Mononuclear cell (primary cell): ENCODE measurements at places on chromosomes 4 and X. TPM values are rescaled to one million over a fixed set of nuclear protein-coding genes. Genes with fewer than 3 reads are reported as not detected.

MGAT4D gene
- under 0.01 TPM for total RNA-seq

USP17L27 gene
- total RNA-seq = not detected

YY2 gene
- total RNA-seq = 1.5 TPM

TBC1D25 gene
- total RNA-seq = 10.7 TPM

CCKAR gene
- total RNA-seq = not detected

GASK1B gene
- 19.4 TPM for total RNA-seq
